Thymus (tissue), 14 donors: ENCODE measurements at places on chromosomes 3 and 15. TPM values are rescaled to one million over a fixed set of nuclear protein-coding genes. Genes with fewer than 3 reads are reported as not detected.

GPD1L gene
- total RNA-seq, result 6.8 TPM

FBXL22 gene
- total RNA-seq, result 0.33 TPM

KAT2B gene
- 17.2 TPM for total RNA-seq

LRRIQ4 gene
- 0.05 TPM for total RNA-seq

DNA sequence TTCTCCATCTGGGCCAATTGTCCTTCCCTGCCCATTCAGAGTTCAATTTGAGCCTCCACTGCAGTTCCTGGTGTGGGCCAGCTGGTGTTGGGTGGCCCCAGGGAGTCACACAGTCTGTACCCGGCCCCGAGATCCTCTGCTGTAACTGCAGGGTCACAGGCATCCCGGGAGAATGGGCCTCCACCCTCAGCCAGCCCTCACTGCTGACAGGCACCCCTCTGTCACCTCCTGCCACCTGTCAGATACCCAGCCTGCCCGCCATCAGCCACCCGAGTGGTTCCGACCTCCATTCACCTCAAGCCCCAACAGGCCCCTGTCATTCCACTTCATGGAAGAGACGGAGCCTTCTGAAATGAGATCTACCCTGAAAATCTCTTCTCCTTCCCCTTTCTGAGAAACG is 73.2 kb downstream of the ST8SIA2 start:
- H3K27ac ChIP-seq, result no peak overlapping the region
- no peak overlapping the region for H3K4me3 ChIP-seq
- H3K36me3 ChIP-seq, result no peaks in the 10 kb centered on the region
- DNase-seq, result no peak
- no peaks in the 10 kb centered on the region for H3K27me3 ChIP-seq

DNA sequence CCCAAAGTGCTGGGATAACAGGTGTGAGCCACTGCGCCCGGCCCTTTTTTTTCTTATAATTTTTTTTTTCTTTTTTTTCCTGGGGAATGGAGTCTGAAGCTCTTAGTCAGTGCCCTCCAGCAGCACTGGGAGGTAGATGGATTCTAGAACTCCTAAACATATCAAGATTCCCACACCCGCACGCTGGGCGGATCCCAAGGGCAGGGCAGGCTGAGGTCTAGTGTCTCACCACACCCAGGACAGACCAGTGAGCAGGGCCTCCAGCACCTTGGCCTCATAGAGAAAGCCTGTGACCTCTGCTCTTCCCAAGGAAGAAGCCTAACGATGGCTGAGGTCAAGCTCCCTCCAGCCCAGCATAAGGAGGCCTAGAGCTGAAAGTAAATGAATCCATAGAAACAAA is 153.7 kb upstream of the MEF2A start:
- no peak for DNase-seq
- no peak overlapping the region for H3K27ac ChIP-seq
- H3K4me3 ChIP-seq, result no peak overlapping the region
- H3K4me1 ChIP-seq, result peaks cover 29% of the 10 kb centered on the region

- H3K27me3 ChIP-seq, result no peaks in the 10 kb centered on the region
- H3K36me3 ChIP-seq, result no peaks in the 10 kb centered on the region
- H3K4me3 ChIP-seq, result no peak overlapping the region
- no peaks in the 10 kb centered on the region for H3K4me1 ChIP-seq
These were observed 12.8 kb upstream of the MTMR10 start for GRCh38 chr15:31004220-31004733.

- H3K27me3 ChIP-seq, result no peaks in the 10 kb centered on the region
- no peaks in the 10 kb centered on the region for H3K36me3 ChIP-seq
- H3K4me3 ChIP-seq, result no peak overlapping the region
- H3K27ac ChIP-seq, result no peak overlapping the region
- no peak for DNase-seq
These were observed 83.3 kb upstream of the SLITRK3 start for GRCh38 chr3:165279471-165279870.

- no peak overlapping the region for H3K27ac ChIP-seq
- no peak for DNase-seq
- H3K4me3 ChIP-seq, result no peak overlapping the region
- no peaks in the 10 kb centered on the region for H3K27me3 ChIP-seq
These were observed 177.4 kb downstream of the POTEB3 start for GRCh38 chr15:21262851-21263425.

DNA sequence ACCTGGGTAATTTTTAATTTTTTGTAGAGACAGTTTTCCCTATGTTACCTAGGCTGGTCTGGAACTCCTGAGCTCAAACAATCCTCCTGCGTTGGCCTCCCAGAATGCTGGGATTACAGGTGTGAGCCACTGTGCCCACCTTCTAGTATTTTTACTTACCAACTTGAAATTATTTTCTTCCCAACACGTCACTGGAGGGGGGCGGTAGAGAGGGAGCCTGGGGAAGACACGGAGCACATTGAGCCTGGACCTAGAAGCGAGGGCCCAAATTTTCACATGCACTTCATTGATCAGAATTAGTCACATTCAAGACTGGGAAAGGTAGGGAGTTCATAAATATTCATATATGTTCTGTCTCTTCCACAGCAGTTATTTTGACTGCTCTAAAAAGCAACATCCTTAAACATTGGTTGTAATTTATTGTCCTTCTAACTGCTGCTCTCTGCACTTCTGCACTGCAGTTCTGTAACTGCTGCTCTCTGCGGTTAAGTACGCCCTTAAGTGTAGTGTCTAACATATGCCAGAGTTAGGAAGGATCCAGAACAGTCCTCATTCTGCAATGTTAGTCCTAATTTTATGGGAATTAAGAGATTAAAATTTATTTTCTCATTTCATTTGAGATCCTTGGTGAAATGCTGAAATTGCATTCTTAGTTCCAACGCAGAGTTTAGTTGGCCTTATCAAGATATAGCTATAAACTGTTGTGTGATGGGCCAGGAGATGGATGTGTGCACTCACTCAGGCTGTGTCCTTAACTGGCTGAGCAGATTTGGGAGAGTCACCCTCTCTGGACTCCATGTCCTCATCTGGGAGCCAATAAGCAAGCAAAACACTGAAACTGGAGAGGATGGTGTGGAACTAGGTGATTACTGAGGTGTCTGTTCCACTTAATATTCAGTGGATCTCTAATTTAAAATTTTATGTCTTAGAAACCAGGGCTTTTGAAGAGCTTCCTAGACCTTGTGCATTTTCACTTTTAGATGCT is 98.2 kb downstream of the STRIT1 start:
- no peak for DNase-seq
- no peak overlapping the region for H3K27ac ChIP-seq
- H3K36me3 ChIP-seq, result no peaks in the 10 kb centered on the region
- no peaks in the 10 kb centered on the region for H3K4me1 ChIP-seq
- H3K4me3 ChIP-seq, result no peak overlapping the region
